ENCODE measurements at places on chromosomes 4 and X.

DNA sequence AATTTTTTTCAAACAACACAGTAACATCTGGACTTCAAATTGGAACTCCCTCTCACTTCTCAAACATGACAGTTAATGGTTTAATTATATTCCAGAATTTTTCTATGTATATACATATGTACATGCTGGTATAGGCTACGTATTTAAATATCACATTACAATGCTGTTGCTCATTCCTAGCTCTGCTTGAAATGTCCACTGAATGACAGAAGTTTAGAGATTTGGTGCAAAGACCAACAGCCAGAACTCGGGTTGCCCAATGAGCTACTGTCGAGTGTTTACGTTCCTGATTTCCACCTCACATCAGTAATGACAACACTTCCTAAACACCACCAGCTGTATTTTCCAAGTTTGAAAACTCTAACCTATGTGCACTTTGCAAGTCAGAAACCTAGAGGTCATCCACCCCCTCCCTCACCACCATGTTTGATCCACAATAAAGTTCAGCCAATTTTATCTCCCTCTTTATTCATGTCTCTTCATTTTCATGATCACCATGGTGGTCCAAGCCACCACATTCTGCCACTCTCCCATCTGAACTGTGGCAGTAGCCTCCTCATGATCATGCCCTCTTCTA, 49.3 kb upstream of the RPL34 start:
- DNase-seq: no peak

DNA sequence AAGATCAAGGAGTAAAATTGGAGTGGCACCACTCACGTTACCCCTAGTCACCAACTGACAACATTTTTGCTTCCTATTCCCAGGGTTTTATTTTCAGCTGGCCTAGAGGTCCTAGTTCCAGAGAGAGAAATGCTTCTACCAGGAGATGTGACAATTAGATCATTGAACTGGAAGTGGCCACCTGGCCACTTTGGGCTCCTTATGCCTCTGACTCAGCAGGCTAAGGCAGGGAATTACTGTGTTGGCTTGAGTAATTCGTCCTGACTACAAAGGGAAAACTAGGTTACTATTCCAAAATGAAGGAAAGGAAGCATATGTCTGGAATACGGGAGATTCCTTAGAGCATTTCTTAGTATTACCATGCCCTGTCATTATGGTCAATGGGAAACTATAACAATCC, 831.6 kb upstream of the NDST4 start:
- no peak for DNase-seq

- DNase-seq: no peak
Measured at GRCh38 chr4:172011196-172011595, 198.0 kb downstream of the GALNTL6 start.

DNA sequence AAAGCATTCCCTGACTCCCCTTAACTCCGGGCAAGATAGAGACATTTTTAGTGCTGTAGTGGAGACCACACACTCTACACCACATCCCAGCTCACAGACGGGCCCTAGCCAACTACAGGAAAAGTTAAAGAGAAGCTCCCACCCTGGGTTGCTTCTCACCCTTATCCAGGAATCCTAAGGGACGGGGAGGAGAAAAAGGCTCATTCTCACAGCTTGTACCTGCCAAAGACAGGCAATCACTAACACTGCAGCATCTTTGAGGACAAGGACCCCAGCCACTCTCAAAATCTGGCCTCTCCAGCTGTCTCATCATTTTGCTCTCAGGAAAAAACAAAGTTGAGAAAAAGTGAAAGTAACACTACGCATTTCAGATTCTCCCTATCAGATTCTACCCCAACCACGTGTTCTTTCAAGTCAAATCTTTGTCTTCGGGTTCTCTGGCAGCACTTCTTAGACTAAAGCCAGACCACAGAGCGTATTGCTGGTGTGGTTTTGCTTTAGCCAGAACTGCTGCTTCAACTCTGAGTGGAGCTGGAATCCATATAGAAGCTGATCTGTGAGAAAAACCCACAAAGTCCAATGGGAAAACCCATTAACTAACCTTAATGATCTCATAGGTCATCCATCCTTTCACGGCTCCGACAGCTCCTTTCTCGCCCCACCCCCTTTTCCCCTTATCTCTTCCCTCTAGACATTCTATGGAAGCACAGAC, 605.9 kb upstream of the DIPK2B start:
- no peak for DNase-seq

DNA sequence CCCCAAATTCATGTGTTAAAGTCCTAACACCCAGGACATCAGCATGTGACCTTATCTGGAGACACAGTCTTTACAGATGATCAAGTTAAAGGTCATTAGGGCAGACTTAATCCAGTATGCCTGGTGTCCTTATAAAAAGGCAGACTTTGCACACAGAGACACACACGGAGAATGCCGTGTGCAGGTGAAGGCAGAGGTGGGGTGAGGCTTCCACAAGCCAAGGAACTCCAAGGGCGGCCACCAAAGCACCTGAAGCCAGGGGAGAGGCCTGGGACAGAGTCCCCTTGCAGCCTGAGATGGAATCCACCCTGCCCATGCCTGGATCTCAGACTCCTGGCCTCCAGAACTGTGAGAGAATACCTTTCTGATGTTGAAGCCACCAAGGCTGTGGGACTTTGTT, 26.1 kb upstream of the SORCS2 start:
- no peak for DNase-seq

GRCh38 chrX:149572743-149573142, 14.5 kb downstream of the MAGEA9B start:
- DNase-seq: no peak

DNA sequence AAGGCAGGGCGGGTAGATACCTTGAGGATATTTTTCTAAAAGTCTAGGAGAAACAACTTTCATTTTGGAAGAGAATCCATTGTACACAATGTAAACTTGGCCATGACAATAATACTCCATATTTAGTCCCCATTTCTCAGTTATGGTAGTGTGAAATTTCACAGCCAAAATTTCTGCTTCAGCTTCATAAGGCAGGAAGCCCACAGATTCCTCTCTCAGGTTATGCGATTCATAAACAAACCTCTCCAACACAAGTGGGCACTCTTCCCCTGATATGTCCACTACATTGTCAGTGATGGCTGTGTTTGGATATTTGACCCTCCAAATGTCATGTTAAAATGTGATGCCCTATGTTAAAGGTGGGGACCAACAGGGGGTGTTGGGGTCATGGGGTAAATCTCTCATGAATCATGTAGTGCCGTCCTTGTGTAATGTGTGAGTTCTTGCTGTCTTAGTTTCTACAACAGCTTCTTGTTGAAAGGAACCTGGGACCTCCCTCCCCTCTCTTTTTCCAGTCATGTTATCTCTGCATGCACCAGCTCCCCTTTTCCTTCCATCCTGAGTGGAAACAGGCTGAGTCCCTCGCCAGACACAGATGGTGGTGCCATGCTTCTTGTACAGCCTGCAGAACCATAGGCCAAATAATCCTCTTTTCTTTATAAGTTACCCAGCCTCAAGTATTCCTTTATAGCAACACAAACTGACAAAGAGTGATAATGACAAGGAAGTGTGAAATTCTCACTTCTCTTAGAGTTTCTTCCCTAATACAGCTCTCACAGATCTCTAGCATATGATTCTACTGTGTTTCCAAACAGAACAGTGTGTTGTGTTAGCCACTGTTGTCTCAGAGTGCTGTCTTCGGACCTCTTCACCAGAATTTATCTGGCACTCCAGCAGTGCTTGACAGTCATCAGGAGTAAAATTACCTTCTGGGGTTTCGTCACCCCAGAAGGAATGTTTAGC, 598.4 kb upstream of the GNPDA2 start:
- no peak for DNase-seq

DNA sequence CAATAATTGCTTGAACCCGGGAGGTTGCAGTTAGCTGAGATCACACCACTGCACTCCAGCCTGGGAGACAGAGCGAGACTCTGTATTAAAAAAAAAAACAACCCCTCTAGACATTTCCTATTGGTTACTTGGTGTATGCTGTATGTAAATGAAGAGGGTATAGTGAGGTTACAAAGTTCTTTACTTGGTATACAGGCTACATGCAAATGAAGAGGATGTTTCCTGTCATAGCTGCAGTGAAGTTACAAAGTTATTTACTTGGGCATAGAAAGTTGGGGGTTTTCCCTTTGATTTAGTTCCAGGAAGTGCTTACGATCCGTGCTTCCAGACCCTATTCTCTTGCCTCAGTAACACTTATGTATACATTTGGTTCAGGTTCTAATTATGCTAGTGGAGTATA, 38.4 kb upstream of the CLNK start:
- no peak for DNase-seq

- DNase-seq: no peak
Measured at GRCh38 chrX:37754516-37754915, 25.3 kb upstream of the CYBB start.

GRCh38 chrX:57607295-57608187, 15.7 kb downstream of the ZXDB start:
- no peak for DNase-seq

DNA sequence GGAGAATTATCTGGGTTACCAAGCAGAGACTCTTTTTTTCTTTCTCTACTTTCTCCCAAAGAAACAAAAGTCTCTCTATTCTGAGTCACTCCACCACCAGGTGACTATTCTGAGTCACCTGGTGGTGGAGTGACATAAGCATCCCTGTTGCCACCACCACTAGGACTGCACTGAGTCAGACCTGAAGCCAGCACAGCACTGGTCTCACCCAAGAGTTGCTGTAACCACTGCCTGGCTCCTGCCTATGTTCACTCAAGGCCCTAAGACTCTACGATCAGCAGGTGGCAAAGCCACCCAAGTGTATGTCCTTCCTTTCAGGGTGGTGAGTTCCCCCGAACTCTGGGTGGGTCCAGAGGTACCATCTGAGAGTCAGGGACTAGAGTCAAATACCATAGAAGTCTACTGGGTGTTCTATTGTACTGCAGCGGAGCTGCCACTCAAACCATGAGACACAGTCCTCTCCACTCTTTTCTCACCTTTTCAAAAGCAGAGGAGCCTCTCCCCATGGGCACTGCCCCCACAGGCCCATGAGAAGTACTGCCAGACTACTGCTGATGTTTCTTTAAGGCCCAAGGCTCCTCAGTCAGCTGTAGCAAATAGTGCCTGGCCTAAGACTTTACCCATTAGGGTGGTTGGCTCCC, 209.6 kb upstream of the IRS4 start:
- DNase-seq: no peak

DNA sequence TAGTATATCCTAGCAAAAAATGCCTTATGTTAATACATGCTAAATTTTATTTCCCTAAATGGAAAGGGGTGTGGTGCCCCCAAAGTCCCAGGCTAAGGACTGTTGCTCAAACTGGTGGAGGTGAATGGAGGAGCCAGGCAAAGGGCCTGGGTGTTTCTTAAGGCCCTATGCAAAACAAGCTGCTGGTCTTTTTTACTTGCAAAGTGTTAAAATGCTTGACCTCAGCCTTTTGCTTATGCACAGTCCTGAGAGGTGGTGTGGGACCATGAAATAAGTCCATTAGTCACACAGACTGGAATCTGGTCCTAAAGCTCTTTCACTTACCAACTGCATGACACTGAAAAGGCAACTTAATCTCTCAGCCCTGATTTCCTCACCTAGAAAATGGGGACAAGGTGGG, 223.5 kb upstream of the MBNL3 start:
- no peak for DNase-seq

- DNase-seq: no peak
Measured at GRCh38 chrX:109974906-109975655, 27.8 kb upstream of the TMEM164 start.

- no peak for DNase-seq
Measured at GRCh38 chr4:174707051-174707676, 121.9 kb downstream of the GLRA3 start.

GRCh38 chr4:121706595-121707021, 9.8 kb upstream of the ANXA5 start:
- no peak for DNase-seq

- DNase-seq: no peak
Measured at GRCh38 chr4:138235419-138235952, 6.7 kb downstream of the SLC7A11 start.

DNA sequence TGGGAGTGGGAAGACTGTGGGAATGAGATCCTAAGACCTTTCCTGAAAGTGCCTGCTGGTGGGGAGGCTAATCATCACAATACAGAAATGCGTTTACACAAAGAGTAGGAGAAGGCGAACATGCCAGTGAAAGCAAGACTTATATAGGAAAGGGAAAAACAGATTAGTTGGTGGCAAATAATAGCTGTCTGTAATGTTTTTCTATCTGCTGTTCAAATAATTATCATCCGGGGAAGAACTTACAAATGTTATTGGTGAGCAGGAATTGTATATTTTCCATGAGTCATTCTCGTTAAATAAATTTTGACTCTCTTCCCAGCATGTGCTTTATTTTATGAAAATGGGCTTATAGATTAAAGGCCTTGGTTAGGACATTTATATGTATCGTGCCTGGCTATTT, 196.5 kb downstream of the ARHGAP10 start:
- DNase-seq: no peak

DNA sequence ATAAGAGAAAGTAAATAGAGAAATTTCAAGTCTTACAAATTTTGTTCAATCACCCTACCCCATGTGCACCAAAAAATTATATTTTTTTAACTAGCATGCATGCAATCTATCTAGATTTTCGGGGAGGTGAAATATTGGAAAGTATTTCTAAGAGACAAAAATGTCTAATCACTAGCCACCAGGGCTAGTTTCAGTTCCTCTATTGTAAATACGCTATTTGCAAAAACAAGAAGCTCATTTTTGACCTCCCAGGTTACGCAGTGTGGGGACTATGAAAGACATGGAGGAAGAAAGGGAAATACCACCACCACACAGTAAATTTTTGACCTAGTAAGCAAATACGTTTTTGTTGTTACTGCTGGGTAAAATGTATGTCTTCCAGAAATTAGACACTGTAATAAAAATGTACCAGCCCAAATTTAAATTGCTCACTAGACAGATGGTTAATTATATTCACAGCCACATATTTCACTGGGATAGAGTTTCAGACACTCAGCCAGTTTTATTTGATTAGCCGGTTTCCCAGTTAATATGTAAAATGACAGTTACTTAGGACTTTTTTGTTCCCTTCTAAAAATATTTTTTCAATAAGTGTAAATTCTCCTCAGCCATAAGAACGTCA, 2.2 kb downstream of the NEXMIF start:
- DNase-seq: no peak

GRCh38 chr4:55336138-55337034, 9.7 kb upstream of the SRD5A3 start:
- DNase-seq: no peak

DNA sequence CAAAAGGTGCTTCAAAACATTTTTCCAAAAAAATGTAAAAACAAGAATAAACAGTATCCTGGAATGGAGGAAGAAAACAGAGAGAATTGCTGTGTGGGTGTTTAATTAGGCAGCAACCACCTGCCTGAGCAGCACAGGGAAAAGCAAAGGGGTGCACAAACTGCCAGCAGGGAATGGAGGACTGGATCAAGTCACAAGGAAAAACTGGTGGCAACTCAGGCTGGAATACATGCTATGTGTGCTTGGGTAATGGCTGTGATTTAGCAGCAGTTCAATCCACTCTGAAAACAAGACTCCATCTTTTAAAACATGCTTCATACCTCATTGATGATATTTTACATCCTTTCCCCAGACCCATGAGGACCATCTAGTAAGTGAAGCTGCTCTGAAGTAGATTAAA, 179.5 kb downstream of the HS6ST2 start:
- DNase-seq: no peak

GRCh38 chrX:1355131-1356046, 18.8 kb downstream of the IL3RA start:
- DNase-seq: no peak

GRCh38 chrX:109774706-109775105, 41.6 kb upstream of the ACSL4 start:
- no peak for DNase-seq

- no peak for DNase-seq
Measured at GRCh38 chr4:53558065-53558801, 33.1 kb downstream of the LNX1 start.

GRCh38 chr4:146271466-146271865, 57.1 kb downstream of the REELD1 start:
- no peak for DNase-seq
